ENCODE measurements at places on chromosomes 11 and 22.
A peak's percentile ranks its signal among the peaks of the same experiment; 100 is the strongest.

GRCh38 chr11:121351083-121351630 lies 58.6 kb downstream of the SC5D start:
- no peak for DNase-seq

- peak; percentile 49 for DNase-seq
These were observed 22.9 kb downstream of the KCNQ1 start for GRCh38 chr11:2467695-2468055.

GRCh38 chr11:63574856-63575602 lies 11.8 kb upstream of the PLAAT2 start:
- DNase-seq, result no peak

DNA sequence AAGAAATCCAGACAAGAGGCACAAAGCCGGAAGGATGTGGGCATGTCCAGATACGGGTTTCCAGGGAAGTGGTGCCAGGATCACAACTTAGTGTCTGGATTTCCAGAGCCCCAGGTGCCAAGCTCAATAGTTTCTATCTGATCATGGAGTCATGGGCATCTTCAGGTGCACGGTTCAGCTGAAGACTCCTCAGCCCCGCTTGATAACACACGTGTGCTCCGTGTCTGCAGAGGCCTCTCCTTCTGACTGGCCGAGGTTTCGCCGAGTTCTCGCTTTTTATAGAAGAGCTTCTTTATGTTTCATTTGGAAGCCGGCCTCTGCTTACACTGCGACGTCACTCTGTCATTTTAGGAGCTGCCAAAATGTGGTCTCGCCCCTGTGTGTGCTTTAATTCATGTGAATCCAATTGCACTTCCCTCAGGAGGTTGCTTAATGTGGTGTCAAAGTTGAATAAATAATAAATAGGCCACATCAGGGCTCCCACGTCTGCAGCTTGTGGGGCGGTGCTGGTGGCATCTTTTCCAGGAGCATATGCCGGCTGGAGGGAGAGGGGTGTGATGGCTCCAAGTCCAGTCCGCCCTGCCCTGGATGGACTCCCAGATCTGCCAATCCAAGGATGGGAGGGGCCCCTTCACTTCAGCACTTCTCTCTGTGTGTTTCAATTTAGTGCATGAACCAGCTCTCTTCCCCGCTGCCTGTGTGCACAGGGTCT lies 1410.8 kb downstream of the TBC1D22A start:
- DNase-seq, result no peak

DNA sequence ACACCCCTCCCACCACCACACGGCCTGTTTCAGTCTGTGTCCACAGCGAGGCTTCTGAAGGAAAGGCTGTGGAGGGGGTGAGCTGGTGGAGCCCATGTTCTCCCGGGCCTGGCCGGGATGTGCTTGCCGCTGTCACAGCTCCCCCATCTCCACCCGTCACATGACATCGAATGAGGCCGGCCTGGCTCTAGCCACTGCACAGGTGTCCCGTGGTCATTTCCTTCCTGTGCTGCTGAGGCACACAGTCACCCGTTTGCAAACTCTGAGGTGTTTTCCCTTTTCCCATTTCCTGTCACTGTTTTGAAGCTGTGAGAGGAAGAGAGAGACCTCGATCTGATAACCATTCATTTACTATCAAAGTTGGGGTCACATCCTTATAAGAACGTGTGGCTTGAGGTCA lies 55.7 kb upstream of the CLDN5 start:
- DNase-seq, result no peak

- no peak for DNase-seq
These were observed 23.0 kb downstream of the APLP2 start for GRCh38 chr11:130092661-130093060.

DNA sequence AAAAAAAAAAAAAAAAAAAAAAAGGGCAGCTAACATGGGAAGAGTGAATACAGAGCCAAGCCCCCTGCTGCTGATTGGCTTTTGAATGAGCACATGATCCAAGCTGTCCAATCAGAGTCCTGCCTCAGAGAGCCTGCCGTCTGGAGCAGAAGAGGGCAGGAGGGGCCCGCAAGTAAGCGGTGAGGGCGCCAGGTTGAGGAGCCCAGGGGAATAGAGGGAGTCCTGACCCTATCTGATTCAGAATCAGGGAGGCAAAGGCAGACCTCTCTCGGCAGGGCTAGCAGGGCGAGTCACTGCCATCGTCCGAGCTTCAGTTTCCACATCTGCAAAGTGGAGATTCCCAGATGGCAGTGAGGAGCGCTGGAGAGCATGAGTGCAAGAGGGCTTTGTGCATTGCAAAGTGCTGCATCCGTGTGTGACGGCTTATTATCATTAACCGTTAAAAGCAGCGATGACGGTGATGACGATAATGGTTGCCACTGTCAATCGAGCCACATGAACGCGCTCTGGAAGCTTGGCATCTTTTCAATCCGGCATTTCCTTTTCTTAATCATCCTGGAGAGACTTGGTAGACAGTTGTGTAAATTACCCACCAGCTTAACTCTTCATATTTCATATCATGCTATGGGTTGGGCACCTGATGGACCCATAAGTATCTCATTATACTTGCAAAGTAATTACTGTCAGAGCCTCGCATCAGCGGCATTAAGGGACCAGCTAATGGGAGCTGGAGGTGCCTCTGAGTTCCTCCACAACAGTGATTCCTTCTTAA lies 68.6 kb upstream of the ATXN10 start:
- DNase-seq, result no peak

DNA sequence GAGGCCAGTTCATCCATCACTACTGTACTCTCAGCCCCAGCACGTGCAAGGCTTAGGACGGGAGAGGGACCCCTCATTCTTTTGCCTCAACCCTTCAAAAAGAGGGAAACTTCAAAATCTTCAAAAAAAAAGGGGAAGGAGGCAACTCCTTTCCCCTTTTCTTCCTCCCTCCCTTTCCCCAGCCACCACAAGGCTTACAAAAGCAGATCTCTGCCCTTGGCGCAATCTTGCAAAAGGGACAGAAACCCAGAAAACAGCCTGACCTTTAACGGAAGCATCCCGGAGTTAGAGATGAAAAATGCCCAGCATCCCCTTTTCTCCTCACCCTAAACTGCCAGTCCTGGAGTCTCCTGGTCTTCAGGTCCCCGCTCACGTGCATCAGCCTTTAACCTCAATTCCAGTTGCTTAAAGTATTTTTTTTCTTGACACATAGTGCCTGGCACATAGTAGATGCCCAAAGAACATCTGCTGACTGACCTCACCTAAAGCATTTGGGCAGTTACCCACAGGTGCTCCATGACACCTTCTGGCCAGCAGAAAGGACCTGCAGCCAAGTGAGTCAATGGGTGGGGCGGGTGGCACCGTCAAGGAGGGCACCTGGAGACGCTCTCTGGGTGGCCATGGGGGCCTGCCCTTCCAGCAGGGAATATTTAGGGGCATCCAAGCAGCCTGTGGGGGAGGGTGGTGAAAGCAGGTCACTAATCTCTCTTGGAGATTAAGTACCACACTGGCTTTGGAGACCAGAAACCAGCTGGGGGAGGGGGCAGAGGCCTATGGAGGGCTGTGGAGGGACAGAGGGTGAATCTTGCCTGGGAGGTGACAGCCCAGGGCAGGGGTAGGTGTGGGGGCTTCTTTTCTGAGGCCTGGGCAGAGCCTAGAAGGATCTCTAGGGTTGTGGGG lies 16.3 kb downstream of the NECTIN1 start:
- no peak for DNase-seq

DNA sequence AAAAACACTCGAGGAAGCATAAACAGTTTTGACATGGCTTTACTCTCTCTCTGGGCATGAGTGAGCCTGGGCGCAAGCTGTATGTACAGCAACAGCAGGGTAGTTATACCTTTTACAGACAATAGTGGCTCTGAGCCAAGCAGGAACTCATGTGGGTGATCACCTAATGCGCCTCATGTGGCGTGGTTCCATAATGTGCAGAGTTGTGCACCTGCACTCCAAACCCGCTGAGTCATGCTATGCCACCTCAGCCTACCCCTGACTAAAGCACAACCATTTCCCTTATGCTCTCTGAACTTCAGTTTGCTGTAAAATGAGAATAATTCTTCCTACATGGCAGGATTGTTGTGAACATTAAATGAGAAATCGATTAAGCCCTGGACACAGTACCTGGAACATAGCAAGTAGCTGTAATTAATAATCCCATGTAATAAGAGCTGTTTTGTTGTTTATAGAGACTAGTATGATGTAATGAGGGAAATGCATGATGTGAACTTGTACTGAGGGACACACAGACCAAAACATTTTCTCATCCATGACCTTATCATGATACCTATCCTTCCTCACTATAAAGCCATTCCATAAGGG lies 71.6 kb downstream of the CCDC34 start:
- no peak for DNase-seq

- peak; percentile 64 for DNase-seq
These were observed 458.3 kb downstream of the METTL15 start for GRCh38 chr11:28566339-28567089.

- DNase-seq, result no peak
These were observed 47.6 kb downstream of the PHF21A start for GRCh38 chr11:46073632-46074031.

- no peak for DNase-seq
These were observed 4.3 kb upstream of the NHERF4 start for GRCh38 chr11:119180729-119181676.

Data from type B pancreatic cell (in vitro differentiated cells).